ENCODE measurements at places on chromosomes 5 and 9. TPM values are rescaled to one million over a fixed set of nuclear protein-coding genes. Genes with fewer than 3 reads are reported as not detected.
A peak's percentile ranks its signal among the peaks of the same experiment; 100 is the strongest.

ST6GALNAC6 gene
- 30.0 TPM for total RNA-seq

GRCh38 chr5:77272206-77272605, 61.7 kb downstream of the PDE8B start:
- DNase-seq, result no peak

DNA sequence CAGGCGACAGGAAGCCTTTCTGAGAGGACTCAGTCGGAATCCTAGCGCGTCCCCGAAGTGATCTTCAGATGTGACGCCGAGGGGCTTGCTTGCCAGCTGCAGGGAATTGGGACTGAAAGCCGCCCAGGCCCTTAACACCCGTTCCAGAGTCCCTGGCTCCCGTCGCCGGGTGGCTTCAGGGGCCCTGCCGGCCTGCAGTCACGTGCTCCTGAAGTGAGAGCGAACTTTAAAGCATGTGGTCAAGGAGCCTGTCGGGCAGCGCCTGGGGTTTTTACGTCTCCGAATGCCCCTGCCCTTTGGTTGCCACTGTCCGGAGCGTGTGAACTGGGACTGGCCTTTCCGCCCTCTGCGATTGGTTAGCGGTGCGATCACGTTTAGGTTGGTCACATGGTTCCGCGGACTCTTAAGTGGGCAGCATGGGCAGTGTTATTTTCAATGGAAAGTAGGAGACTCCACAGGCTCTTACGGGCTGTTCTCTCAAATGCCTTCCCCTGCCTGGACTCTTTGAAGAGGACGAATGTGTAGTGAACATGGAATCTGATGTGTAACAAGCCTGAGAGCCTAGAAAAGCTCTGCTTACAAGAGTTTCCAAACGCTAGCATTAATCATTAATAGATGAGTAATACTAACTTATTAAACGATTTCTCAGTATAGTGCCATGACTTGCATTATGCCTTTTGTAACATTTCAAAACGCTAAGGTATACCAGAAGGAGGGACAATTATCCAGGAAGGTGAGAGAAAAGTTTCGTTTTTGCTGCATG, 1.9 kb downstream of the VLDLR start:
- DNase-seq, result peak; percentile 39

DNA sequence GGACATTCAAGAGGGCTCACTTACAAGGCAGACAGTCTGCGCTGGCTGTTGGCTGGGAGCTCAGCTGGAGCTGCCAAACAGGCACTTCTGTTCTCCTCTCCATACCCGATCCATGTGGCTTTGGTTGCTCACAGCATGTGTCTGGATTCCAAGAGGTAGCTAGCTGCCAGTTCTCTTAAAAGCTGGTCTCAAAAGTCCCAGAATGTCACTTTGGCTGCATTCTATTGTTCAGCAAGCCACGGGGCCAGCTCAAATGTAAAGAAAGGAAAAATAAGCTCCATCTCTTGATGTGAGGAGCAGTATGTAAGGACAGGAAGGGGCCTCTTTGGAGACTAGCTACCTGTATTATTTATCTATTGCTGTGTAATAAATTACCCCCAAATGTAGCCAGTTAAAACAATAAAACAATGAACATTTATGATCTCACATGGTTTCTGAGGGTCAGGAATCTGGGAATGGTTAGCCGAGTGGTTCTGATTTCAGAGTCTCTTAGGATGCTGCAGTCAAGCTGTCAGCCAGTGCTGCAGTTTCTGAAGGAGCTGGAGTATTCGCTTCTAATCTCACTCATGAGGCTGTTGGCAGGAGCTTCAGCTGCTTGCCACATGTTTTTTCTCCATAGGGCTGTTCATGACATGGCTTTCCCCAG, 112.7 kb upstream of the CLINT1 start:
- no peak for DNase-seq

DNA sequence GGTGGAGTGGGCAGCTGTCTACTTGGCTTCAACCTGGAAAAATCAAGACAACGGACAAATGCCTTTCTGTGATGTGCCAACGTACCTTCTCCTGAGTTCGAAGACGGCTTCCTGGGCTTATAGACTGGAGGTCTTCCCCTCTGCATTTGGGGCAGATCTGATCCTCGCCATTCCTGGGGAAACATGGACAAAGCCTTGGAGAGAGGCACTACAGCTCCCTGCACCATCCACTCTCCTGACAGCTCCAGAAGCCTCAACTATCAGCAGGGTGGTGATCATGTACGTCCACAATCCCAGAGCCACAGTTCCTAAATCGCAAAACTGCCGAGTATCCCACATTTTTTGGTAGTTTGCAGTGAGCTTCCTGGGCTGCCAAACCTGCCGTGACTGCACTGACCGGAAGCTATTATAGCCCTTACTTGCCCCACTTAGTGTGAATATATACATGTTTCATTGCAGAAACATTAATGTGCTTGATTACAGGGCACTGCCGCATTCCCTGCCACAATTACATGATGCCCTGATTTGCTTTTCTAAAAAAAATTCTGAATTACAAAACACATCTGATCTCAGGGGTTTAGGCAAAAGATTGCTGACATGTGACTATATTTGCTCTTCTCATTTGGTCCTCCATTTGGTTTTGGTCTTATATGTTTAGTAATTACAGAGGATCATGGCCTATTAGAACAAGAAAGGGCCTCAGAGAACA, 2.8 kb downstream of the TRAF1 start:
- DNase-seq, result no peak

- DNase-seq, result no peak
Measured at GRCh38 chr5:61202213-61202612, 39.9 kb upstream of the SMIM15 start.

Measured in lung microvascular endothelial cell (primary cell).